Mesenteric fat pad (tissue), 1 donor: ENCODE measurements at places on chromosomes 1 and 21.

GRCh38 chr1:58629031-58629462, 52.0 kb upstream of the TACSTD2 start:
- DNase-seq: no peak

DNA sequence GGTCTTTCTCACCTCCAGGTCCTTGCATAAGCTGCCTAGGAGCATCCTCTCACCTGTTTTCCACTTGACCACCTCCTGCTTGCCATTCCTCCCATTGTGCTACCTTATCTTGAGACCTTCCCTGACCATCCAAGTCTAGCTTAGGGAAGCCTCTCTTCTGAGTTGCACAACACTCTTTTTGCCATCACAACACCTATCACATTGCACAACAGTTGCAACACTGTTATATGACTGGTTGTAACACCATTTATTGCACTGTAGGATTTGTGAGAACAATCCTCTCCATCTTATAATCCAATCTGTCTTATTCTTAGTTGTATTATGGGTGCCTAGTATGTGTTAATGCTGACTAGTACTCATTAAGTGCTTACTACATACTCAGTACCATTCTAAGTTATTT, 488.7 kb downstream of the OMA1 start:
- DNase-seq: no peak

- DNase-seq: no peak
Measured at GRCh38 chr1:64516301-64516700, 46.4 kb downstream of the CACHD1 start.

DNA sequence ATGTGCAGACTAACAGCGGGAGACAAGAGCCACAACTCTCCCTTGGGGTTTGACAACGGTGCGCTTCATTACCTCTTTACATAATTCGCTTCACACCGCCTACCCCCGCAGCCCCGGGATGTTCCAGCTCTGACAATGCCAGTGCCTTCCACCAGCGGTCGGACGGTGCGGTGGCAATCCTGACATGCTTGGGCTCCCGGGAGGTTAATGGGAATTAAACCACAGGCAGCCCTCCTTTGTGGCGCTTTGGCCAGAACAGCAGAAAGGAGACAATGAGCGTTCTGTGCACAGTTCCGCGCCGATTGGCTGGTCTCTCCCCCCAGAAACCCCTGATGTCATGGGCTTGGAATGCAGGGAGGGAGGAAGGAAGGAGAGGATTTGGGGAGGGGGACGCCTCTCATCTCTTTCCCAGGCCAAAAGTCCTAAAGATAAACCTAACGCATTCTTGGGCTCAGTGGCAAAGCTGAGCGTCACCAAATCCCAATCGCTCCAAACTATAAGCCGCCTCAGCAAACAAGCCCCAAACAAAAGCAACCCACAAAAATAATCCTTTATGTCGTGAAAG, 1.3 kb downstream of the CNN3 start:
- DNase-seq: no peak

DNA sequence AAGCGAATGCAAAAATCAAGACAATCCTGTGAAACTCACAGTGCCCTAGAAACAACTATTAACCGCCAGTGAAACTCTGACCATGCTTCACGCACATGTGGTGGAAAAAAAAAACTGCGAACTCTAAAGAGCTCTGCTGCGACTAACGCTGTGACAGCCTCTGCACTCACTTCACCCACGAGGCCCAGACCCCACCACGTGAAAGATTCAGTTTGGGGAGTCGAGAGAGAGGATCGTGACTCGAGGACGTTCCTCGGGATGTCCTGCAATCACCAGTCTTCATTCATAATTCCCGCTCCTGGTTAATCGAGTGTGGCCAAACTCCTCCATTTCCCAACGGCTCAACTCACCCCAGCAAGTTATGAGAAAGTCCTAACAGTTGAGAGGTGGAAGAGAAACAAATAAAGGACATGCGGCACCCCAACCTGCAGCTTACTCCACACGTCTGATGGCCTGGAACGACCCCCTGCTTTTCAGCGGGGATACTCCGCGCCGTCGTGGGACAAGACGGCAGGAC, 1.1 kb downstream of the SERBP1 start:
- no peak for DNase-seq

DNA sequence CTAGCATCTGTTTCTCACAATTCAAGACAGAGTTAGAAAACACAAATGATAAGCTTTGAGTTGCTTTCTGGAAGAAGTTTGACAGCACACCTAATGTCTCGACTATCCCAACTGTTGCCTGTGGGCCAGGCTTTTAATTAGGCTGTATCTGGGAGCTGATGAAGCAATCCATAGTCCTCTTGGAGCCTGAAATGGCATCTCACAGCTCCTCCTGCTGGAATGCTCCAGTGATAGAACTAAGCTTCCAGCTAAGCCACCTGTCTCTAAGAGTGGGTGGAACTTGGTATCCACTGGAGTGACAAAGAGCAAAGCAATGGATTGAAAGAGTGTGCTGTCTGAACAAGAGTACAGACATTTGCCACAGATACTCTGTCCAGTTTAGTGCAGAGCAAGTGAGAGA, 605.3 kb upstream of the NR5A2 start:
- no peak for DNase-seq

GRCh38 chr1:202807451-202807925, 733 bp downstream of the KDM5B start:
- DNase-seq: no peak

GRCh38 chr1:101236516-101237228, at the start of gene S1PR1:
S1PR1 (plus strand) TSS chr1:101237019; CDS start chr1:101238985, 1,966 bp downstream.
- peak; percentile 92 for DNase-seq

GRCh38 chr1:181073638-181074037, 14.9 kb upstream of the IER5 start:
- no peak for DNase-seq

DNA sequence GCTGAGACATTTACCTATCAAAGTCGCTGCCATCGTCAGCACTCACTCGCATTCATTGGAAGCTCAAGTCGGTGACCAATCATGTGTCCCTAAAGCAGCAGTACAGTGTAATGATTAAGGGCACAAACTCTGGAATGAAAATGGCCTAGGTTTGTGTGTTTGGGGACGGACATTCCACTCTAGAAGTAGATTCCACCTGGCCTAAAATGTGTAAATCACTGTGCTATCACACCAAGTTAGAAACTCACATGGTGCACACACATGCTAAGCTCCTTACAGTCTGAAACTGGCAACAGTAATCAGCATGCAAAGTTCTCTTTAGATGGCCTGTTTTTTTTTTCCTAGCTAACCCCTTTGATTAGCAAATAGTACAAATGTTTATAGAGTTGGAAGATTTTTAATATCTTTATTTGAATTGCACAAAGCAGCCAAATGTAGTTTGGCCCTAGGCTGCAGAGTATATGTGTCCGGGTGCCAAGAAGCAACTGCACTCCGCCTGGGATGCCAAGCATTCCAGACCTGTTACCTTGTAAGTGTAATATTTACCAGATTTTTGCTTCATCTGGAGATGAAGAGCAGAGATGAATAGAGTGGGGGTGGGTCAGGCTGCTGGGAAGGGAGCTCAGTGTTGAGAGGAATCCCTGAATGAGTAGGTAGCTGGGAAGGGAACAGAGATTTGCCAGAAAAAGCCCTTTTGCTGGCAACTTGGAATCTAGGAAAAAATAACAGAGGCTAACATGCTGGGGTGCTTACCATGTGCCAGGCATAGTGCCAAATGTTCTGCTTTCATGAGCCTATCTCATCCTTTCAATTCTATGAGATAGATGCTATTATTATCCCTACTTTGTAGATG, 35.2 kb downstream of the TGFB2 start:
- DNase-seq: no peak

- DNase-seq: no peak
Measured at GRCh38 chr1:30754684-30755171, 2.8 kb downstream of the LAPTM5 start.

GRCh38 chr1:119366424-119366823, 2.2 kb upstream of the HAO2 start:
- DNase-seq: no peak

GRCh38 chr1:226976276-226976977, 36.3 kb downstream of the COQ8A start:
- peak; percentile 83 for DNase-seq

DNA sequence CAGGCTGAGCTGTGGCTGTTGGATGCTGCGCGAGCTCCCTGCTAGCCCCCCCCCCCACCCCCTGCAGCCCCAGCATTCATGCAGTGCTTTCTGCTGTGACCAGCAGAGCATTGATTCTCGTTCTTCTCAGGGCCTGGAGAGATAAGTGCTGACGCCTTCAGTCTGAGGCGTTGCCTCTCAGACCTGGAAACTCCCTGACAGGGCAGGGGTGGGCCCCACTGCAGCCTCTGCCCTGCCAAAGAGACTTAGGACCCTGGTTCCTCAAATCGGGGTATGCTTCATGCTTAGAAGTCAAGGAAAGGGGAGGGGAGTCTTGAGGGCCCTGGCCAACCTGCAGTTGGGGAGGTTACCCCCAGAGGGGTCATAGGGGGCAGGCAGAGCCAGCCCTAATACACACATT, 38.5 kb downstream of the PTPRF start:
- DNase-seq: no peak

- DNase-seq: no peak
Measured at GRCh38 chr1:171506525-171507304, 21.4 kb downstream of the PRRC2C start.

GRCh38 chr21:45982758-45983648, 1.4 kb downstream of the COL6A1 start:
- DNase-seq: no peak

GRCh38 chr1:243923292-243924171, 73.5 kb upstream of the AKT3 start:
- DNase-seq: no peak

DNA sequence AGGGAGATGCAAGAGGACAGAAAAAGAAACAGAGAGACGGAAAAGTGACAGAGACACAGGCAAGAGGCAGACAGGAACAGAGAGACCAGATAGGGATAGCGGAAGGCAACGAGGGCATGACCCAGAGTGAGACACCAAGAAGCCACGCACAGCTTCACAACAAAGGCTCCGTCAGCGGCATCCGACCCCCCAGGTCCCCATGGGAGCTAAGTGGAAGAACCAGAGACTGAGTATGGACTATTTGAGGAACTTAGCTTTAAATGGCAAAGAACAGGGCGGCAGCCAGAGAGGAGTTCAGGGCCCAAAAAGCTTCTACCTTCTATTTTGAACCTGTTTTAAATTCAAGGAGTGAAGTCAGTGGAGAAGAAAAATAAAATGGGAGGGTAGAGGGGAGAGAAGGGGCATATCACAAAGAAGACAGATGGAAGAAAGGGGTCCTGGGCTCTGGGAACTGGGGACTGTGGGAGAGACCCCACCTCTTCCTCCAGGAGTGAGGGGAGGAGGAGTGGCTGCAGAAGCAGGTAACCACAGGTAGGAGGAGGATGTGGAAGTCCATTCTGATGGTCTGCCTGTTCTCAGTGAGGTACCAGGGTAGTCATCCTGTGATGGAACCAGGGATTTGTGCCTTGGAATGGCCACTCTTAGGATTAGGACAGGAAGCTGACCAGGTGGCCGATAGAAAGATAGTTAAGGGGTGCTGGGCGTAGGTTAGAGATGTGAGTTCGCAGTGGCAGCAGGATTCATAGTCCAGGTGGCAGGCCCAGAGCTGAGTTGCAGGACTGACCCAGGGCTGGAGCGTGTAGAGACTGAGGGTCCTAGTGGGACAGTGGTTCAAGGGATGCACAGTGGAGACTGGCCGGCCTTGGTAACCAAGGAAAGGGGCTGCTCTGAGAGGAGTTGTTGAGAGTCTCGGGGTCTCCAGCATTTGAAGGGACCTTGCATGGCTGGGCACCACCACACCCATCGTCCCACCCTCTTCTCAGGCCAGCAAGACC, 37.7 kb downstream of the CSMD2 start:
- no peak for DNase-seq

GRCh38 chr1:192441492-192441891, 124.7 kb downstream of the RGS21 start:
- DNase-seq: no peak

GRCh38 chr1:232886271-232886670, 64.1 kb upstream of the NTPCR start:
- no peak for DNase-seq

GRCh38 chr21:19013916-19014315, 610.3 kb upstream of the TMPRSS15 start:
- no peak for DNase-seq

DNA sequence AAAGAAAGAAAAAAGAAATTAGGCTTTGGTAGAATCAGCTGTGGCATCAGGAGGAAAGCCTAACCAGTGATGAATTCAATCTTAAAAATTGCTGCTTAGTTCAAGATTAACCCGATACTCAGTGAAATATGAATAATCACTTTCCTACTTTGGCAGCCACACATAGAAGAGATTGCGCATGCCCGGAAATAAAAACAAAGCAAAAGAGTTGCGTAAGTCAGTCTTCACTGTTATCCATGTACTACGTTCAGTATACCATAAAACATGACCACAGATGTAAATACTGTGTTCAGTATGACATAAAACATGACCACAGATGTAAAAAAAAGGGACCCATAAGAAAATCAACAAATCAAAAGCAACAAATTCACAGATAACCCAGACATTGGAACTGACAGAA, 19.2 kb downstream of the CD1D start:
- no peak for DNase-seq

DNA sequence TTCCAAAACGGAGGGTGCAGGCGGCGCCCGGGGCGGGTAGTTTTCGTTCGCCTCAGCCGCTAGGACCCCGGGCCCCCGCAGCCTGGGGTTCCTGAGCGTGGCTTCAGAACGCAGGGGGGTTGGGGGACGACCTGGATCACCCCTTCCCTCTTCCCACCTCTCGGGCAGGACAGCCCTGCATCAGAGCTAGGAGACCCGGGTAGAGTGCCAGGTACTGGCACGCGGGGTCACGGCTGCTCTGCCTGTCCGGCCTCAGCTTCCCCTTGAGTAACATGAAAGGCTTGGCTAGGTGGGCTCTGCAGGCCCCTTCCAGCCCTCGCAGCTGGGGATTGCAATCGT, 484 bp downstream of the DFFB start:
- DNase-seq: no peak

DNA sequence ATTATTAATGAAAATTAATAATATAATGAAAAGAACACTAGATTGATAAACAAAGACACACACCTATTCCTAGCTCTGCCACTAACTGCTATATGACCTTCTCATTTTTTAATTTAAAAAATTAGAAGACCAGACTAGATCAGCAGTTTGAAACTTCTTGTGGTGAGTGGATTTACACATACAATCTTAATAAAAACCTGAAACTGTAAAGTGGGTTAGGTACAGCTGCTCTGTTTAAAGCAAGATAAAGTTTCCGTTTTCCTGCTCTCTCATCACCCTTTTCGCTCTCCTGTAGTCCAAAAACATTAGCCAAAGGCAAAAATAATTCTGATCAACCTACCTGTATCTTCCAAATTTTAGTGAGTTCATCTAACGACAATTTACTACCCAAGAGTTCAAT, 58.6 kb downstream of the USP24 start:
- no peak for DNase-seq
